ENCODE measurements at places on chromosomes 6 and 20. TPM values are rescaled to one million over a fixed set of nuclear protein-coding genes. Genes with fewer than 3 reads are reported as not detected.

DNA sequence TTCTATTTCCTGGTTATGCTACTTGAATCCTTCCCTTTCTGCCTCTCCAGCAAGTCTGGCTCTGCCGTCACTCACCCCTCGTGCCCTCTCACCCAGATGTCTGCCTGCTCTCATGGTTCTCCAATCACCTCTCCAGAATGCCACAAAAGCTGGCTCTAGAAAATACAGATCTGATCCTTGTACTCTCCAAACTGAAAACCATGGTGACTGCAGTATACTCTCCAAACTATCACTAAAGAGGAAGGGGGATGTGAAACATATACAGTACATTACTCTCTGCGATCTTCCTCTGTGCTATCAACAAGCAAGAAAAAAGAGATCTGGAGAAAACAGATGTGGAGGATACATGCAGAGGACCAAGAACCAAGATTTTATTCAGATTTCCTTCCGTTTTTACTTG is 91.1 kb downstream of the ATXN1 start:
- DNase-seq: no peak

DNA sequence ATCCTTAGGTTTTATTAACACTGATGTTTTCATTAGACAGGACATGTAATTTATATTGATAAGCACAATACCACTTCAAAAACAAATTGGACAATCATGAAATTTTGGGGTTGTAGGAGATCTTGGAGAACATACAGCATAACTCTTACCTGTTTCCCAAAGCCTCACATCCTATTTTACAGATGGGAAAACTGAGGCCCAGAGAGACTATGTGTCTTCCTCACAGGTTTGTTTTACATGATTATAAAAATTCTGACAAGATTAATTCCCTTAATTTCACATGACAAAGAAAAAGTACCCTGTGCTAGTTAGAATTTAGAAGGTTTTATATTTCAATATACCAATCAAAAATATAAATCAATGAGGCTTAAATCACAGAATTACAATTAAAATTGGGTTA is 145.5 kb downstream of the GMDS start:
- no peak for DNase-seq

- DNase-seq: no peak
Observed at GRCh38 chr20:41061155-41061554, 32.5 kb downstream of the TOP1 start.

DNA sequence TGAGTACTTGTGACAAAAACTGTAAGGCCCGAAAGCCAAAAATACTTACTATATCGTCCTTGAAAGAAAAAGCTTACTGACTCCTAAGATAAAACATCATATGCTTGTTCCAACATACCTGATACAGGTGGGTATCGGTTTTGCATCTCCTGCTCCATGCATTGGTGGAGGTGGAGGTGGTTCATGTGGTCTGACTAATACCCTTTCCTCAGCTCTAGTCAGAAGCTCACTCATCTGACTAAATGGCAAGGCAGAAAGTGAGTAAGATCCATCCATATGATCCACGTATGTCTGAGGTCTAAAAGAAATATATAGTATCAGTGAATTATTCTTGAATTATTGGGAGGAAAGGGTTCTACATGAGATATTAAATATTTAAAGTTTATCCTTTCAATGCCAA is 76.2 kb downstream of the WASF1 start:
- DNase-seq: no peak

GRCh38 chr6:125944434-125944816 is 12.1 kb upstream of the HINT3 start:
- peak; percentile 97 for DNase-seq

DNA sequence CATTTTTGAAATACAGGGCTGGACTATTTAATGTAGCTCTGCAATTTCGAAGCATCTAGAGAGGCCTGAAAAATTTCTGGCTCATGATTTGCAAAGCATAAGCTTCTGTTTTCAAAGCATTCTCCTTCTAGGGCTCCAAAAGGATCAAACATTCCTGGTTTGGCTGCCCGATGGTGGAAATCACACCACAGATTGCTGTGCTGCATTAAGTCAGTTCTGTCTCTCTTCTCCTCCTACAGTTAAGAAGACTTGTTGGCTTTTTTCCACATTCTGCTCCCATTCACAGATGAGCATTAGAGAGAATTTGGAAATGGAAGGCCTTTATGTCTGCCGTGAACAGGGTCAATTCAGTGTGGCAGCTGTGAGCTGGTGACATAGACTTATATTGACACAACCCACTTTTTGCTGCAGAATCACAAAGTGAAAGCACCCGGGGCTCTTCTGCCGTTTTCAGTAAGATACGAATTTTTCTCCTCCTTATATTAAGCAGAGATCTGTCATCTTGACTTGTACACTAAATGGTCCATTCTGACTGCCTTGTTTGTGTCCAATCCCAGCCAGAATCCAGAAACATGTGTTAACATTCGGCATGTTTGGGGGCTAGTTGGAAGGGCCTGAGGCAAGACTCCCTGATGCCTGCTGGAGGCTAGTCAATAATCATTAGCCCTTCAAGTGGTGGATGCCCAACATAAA is 330.8 kb upstream of the DEFB112 start:
- DNase-seq: no peak

DNA sequence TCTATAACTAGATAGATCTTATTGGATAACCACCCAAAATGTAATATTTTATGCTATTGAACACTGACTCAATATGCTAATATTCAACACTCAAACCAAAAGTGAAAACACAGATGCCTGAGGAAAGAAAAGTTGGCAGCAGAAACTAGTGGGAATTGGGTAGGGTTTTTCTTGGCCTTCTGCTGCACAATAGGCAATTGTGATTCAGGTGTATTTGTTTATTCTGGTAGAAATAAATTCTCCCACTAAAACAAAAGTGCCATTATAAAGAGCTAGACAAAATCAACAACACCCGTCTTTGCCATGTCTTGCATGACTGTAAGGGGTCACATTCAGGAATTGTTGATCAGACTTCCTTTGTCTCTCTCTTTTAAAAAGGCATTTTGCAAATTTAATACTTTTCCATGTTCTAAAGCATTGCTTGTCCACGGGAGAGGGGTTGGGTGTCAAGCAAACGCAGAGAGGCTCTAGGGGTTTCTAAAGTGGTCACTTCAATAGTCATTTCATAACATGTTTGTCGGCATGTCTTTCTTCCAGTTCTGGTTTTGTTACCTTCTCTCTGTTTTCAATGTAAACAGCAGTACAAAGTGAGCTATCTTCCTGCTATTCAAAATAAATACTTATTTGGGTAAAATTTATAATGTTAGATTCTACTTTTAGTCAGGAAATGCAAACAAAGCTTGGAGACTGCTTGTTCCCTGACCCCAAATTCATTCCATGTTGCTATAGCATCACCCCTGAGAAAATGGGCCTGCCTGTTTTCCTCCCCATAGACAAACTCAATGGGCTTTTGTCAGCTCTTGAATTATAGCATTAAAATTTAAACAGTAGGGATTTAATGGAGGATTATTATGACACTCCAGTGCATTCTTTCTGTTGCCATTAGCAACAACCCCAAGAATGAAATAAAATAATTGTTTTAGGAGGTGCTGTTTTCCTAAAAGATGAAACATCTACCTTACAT is 217.0 kb upstream of the CCN2 start:
- DNase-seq: peak; percentile 14

GRCh38 chr20:61260905-61261304 is 8.8 kb downstream of the CDH4 start:
- no peak for DNase-seq

GRCh38 chr20:18138266-18138582 is 561 bp downstream of the KAT14 start:
- DNase-seq: no peak

DNA sequence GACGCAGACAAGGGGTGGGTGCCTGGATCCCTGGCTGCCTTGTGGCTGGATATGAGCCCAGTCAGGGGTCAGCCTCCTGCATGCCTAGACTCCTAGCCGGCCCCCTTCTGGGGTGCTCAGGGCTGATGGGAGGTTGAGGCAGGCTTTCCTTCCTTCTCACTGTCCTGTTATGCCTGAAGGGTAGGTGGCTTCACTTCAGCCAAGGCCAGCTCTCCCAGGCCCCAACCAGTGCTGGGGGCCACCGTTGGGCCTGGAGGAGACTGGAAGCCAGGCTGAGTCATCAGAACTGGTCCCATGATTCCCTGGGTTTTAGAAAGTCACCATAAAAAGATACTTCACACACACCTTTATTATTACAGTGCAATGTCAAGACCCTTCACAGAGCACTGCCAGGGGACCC is 2.9 kb upstream of the POU5F1 start:
- no peak for DNase-seq

DNA sequence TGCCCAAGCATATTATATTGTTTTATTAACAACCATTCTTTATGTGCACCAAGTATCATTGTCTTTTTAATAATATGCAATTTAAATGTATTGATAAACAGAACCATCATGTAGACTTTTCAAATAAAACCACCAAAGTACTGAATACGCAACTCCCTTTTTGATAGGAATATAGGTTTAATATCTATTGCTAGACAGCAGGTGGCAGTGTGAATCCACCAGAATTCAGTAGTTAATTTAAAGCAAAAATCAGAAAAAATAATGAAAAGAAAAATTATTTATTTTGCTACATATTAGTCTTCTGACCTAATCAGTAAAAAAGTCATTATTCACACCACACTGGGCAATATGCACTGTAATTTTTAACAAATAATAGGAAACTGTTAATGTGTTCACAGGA is 143.7 kb downstream of the KLHL32 start:
- DNase-seq: peak; percentile 56

- no peak for DNase-seq
Observed at GRCh38 chr6:27383481-27383880, 5.1 kb upstream of the ZNF391 start.

- no peak for DNase-seq
Observed at GRCh38 chr6:34386316-34387137, 5.9 kb downstream of the NUDT3 start.

DNA sequence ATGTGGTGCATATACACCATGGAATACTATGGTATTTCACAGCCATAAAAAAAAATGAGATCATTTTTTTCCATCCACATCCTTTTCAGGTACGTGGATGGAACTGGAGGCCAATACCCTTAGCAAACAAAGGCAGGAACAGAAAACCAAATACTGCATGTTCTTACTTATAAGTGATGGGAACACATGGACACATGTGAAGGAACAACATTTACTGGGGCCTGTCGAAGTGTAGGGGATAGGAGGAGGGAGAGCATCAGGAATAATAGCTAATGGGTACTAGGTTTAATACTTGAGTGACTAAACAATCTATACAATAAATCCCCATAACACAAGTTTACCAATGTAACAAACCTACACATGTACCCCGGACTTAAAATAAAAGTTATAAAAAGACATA is 30.5 kb downstream of the CCN2 start:
- no peak for DNase-seq

DNA sequence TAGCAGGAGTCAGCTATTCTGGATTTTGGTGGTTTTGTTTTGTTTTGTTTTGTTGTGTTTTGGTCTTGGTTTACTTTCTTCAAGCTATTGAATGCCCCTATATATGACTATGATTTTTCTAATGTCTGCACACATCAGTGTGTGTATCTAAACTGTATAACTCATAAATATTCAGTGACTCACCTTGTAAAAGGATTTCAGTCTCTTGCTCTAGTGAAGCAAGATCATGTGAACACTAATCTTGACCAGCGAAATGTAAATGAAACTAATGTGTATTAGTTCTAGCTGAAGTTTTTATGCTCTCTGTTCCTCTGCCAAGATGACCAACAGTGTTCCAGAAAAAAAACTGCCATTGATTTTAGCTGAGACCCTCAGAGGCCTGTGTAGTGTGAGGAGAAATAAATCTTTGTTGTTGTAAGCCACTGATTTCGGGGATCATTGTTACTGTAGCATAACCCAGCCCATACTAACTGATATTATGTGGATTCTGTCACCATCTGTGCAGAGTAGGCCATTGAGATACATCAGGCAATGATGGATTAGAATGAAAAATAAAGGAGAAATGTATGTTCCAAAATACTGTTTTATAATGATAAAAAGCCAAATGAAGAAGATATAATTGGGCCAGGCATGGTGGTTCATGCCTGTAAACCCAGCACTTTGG is 11.5 kb upstream of the BTBD9 start:
- DNase-seq: no peak

DNA sequence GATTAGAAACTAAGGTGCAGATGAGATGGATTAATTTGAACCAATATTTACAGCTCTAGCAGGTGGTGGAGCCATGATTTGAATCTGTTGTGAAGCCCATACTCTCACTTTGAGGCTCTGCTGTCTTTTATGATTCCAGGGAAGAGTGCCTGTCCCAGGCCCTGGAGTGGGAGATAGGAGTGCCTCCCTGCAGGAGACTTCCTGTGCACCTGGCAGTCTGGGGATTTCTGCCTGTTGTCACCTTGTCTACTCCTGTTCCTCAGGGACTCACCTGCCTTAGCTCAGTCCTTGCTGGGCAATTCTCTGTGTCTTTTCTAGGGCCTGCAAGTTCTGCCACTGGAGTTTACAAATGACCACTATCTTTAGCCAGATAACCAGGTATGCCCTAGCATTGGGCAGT is 46.3 kb downstream of the SCAND1 start:
- no peak for DNase-seq

DNA sequence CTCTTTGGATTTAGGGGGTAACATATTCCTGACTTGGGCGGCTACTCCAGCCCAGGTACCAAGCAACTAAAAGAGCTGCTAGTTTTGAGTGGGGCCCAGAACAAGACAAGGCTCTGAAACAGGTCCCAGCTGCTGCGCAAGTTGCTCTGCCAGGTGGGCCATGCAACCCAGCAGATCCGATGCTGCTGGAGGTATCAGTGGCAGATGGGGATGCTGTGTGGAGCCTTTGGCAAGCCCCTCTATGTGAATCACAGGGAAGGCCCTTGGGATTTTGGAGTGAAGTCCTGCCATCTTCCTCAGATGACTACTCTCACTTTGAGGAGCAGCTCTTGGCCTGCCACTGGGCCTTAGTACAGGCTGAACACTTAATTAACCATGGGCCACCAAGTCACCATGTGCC is 43.7 kb upstream of the VSX1 start:
- DNase-seq: no peak

- no peak for DNase-seq
Observed at GRCh38 chr6:150721418-150722266, 122.0 kb downstream of the PLEKHG1 start.

- DNase-seq: no peak
Observed at GRCh38 chr6:51844336-51844735, 243.1 kb downstream of the PKHD1 start.

- DNase-seq: no peak
Observed at GRCh38 chr6:119348748-119349360, 707 bp downstream of the MAN1A1 start.

- no peak for DNase-seq
Observed at GRCh38 chr6:133740816-133741215, 148.1 kb upstream of the TCF21 start.

DNA sequence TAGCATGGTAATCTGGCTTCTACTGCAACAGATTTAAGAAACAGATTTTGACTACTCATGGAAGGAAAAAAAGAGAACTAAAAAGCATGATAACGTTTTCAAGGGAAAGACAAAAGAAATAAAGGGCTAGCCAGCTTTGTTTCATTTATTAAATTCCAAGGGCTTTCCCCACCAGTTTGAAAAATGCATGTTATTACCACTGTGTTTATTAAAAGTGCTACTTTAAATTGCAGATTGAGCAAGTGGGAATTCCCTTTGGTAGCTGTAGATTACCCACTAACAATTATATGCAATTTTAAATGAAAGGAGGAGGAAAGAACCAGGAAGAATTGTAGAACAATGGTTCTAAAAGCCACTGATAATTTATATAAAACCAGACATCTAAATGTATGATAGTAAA is 40.6 kb upstream of the NHSL1 start:
- no peak for DNase-seq

Gene SEL1L2
- not detected for total RNA-seq

Gene EIF2S2
- total RNA-seq: 61.9 TPM

Gene WFDC12
- total RNA-seq: not detected

Gene CAPN11
- 1.9 TPM for total RNA-seq

Gene HDGFL1
- total RNA-seq: not detected

Gene EPHA7
- total RNA-seq: under 0.01 TPM

Gene TINAG
- not detected for total RNA-seq

Gene BHLHE23
- total RNA-seq: not detected

Data from dermis microvascular lymphatic vessel endothelial cell (primary cell).